ENCODE measurements at places on chromosomes 3 and 15.
A peak's percentile ranks its signal among the peaks of the same experiment; 100 is the strongest.

GRCh38 chr3:159945930-159946329 is 42.7 kb upstream of the IL12A start:
- DNase-seq = no peak

DNA sequence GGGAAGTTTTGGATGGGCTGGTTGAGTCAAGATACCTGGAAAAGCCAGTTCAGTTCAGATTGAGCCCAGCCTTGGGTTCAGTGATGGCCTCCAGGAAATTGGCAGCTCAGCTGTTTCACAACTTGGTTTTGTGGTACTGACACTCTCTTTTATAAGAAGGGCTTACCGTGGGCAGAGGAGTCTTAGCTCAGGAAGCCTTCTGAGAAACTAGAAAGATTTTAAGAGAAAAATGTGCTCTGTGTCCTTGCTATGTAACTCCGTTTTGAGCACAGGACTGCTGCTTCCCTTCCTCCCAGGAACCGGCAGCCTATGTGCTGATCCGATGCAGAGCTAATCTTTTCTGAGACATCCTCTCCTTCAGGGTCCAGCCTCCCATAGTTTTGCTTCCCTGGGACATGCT is 46.6 kb upstream of the RASGRP1 start:
- DNase-seq = peak; percentile 30

GRCh38 chr15:26037369-26037768 is 174.2 kb upstream of the ATP10A start:
- no peak for DNase-seq

DNA sequence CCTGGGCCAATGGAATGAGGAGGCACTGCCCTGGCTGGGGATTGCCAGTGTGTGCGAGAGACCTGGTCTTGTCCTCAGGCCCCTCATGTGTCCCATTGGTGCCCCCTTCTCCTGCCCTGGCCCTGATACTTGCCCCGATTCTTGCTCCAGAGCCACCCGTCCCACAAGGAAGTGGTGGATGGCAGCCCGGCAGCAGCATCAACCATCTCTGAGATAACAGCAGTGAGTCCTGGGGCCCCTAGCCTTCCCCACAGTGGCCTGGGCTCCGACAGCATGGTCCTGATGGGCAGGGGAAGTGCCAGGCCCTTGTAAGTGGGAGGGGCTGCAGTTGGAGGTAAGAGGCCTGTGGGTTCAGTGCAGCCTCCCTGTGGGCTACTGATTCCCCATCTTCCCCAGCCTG is 15.4 kb downstream of the VILL start:
- DNase-seq = no peak

- no peak for DNase-seq
These were observed 77.5 kb upstream of the PRR23C start for GRCh38 chr3:139122221-139122581.

GRCh38 chr15:39920510-39921273 is 626 bp upstream of the GPR176 start:
- DNase-seq = peak; percentile 87

- DNase-seq = no peak
These were observed 25.6 kb downstream of the TIGIT start for GRCh38 chr3:114319453-114319852.

DNA sequence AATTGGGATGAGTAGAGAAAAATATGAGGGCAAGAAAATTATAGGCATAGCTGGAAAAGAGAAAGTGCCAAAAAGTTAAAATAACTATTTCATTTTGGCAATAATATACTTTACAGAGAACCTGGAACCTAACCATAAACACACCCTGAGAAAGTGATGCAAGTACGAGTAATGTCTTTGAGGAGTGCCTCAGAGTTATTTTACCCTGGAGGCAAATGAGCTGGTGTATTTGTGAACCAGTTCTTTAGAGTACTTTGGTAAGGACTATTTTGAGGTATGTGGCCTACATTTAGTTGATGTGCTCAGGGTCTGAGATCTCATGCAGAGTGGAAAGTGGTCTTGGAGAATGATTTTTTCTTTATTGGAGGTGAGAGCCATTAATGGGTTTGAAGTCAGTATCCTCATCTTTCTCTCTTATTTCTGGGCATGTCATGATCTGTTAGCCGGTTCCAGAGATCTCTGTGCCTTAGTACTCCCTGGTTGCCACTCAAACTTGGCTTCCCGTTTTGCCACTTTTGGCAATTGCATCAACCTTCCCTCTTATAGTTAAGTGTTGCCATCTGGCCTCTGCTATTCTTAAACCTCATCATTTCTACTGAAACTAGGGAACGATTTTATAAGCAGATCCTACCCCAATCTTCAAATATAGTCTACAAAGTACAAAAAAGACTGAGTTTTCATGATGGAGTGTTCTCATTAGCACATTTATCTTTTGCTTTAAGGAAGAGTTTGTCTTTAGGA is 145.7 kb downstream of the EPHA6 start:
- DNase-seq = no peak

- no peak for DNase-seq
These were observed 93.0 kb upstream of the C2CD4B start for GRCh38 chr15:62257996-62258521.

GRCh38 chr3:10560060-10560861 is 54.9 kb upstream of the ATP2B2 start:
- DNase-seq = no peak

DNA sequence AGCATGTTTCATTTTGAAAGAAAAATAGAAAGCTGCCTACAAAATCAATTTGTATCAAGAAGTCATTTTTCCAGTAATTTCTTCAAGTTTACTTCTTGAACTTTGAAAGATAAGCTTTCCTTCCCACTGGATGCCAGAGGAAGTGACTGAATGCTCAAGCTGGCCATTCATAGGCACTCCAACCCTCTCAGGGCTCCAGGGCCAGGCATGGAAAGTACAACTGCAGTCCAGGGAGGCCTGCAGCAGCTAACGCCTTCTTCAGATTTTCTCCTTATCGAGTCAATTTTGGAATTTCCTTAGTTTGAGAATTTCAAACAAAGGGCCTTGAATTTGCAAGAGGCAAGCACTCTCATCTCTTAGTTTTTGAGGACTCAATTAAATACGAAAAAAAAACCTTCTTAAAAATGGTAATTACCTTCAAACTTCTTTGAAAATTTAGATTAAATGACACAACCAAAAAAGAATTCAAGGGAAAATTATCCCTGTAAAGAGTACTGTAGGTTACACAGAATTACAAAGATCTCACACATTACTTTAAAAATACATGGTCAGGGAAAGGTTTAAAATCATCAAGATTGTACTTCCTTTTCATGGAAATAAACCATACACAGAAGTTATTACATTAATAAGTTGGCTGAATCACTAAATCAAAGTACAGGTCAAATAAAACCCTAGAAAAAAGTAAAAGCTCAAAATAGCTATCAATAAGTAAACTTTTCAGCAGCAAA is 2.5 kb downstream of the UBP1 start:
- no peak for DNase-seq

- no peak for DNase-seq
These were observed 413.9 kb upstream of the MDFIC2 start for GRCh38 chr3:70726096-70726938.

GRCh38 chr3:86147119-86147518 is 843.8 kb downstream of the VGLL3 start:
- no peak for DNase-seq

DNA sequence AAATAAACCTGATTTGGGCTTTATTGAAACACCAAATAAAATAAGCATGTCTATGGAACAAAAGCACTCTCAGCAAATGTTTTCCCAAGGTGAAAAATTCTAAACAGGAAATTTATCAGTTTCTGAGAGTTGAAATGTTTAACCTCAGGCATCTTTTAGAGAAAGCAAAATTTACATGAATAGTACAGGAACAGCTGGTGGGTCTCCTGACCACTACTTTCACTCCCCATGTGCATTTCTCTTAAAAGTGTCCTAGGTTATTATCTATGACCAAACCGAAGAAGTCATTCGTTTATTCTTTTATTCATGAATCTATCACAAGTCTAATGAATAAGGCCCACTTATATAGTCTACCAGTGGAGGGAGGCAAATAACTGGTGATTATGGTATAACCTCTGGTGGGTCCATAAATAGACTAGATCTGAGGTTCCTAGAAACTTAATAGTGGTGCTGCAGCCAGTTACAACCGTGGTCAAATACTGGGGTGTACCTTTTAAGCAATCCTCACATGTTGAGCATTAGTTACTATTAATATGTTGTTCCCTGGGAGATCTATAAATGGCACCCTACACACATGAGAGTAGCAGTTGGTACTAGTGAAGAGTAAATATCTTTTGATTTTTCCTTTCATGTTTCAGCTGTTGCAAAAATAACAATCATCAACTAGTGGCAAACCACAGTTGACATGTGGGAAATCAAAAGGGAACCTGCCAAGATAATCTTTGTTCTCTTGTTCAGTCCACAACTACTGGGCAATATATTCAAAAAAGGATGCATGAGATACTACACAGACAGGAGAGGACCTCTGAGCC is 169.3 kb upstream of the STAC start:
- no peak for DNase-seq

- DNase-seq = peak; percentile 90
These were observed at the start of gene RPL22L1 for GRCh38 chr3:170869645-170870593. TSS of gene RPL22L1 (minus strand) at chr3:170870195. CDS start at chr3:170870167, 28 bp downstream.

DNA sequence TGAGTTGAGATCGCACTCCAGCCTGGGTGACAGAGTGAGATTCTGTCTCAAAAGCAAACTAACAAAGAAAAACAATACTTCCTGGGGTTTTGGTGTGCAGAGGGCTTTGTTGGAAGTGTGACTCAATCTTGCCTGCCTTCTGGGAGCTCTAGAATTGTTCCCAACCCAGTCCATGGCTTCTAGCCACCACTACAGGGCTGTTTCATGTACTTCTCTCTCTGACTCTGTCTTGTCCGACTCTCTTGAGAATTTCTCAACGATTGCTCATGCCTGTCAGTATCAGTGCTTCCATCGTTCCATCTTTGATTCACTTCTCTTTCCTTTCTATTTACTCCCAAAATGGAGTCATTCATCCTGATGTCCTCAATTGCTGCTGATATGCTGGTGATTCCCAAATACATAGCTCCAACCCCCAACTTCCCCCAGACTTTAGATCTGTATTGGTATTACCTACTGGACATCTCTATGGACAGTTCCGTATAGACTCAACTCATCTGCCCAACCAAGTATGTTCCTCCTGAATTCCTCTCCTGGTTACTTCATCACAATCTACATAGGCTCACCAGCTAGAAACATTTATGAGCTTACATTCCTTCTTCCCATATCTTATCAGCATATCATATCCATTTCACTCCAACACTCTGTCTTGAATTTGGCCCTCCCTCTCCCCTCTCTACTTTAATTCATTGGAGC is 1.8 kb upstream of the AP2M1 start:
- no peak for DNase-seq

DNA sequence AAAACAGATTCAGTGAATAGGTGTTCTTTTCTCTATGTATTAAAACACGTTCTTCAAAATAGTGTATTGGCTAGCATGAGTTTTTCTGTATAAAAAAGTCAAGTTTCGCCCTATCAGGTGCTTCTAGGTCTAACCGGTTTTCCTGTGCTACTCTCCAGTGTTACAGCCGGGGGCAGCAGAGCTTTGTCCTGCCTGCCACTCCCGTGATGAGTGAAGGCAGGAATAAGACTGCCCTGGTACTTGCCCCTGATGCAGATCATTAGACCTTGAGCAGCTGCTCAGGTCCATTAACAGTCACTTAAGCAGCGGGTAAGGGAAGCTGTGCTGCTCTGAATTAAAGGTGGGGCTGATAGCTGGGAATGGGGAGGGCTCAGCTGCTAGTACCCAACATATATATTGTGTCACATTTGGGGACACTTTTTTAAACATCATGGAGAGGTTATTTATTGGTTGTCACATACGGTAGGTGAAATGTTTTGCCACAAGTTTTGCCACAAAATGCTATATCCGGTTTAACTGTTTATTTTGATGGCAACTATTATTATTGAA is 1.3 kb upstream of the UNC13C start:
- DNase-seq = no peak

GRCh38 chr3:108106449-108106848 is 15.6 kb upstream of the CD47 start:
- no peak for DNase-seq

- DNase-seq = no peak
These were observed 11.6 kb upstream of the ZXDC start for GRCh38 chr3:126487151-126487771.

GRCh38 chr15:56732135-56732885 is 999 bp downstream of the ZNF280D start:
- no peak for DNase-seq

DNA sequence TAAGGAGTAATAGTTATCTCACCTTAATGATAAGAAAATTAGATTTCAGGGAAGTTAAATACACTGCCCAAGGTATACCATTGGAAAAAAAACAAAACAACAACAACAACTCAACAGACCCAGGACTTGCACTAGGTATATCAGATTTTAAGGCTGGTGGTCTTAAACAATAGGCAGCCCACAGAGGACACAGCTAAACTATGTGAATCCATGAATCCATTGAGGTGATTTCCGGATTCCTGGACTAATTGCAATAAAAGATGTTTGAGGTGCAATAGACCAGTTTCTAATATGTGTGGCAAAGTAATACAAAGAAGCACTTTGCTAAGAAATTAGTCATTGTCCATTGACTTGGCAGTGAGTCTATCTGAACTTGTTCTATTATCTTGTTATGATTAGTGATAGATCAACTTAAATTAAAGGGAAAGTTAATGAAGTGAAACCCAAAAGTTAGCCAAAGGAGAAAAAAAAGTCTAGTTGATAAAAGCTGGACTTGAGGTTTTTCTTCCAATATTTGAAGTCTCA is 60.9 kb upstream of the MAGI1 start:
- no peak for DNase-seq

DNA sequence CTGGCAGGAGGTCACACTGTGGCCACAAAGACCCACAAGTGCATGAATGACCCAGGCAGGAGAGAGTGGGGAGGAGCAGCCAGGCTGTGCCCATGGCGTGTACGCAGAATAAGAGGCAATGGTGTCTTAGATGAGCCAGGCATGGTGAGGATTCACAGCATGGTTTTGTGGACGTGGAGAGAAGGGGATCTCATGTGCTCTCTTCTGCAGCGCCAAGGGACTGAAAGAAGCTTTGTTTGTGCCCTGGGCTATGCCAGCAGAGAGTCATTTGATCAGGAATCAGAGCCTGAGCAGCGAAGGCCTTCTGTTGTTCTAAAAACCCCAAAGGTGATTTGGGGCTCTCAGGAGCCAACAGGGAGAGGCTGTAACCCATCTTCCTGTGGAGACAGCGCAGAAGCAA is 18.7 kb upstream of the RPP14 start:
- no peak for DNase-seq
